NCI-H1930 (cell line): ENCODE measurements at places on chromosomes 2 and 18.

DNA sequence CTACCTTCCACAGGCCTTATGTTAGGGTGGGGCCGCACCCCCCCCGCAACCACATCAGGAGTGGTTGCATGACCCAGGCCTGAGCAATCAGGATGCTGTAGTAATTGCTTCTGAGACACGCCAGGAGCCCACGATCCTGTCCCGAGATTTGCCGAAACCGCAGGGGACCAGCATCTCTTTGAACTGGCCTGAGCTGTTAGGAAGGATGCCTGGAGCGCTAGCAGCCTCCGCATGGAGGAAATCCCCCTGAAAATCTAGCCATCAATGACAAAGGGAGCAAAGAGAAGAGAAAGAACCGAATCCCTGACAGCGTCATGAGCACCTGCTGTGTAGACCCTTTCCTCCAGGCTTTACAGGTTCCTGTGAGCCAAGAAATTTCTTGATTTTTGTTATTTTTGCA is 8.7 kb upstream of the TEX44 start:
- no peak for DNase-seq

DNA sequence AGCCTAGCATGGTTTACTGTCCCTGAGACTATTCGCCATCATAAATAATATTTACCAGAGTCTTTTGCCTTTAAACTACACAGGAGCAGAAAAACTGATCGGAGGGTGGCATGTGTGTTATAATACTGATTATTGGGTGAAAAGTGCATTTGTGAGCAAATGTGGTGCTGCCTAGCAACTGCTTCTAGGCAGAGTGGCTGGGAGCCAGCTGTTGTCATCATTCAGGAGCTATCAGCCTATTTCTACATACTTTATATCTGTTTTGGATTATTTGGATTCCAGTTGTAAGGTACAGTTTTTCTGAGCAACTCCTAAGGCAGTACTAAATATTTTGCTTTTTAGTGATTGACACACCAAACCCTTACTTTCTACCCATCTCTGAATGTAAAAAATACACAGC is 75.0 kb upstream of the MSTN start:
- no peak for DNase-seq

- no peak for DNase-seq
Measured at GRCh38 chr2:196041786-196042185, 26.9 kb downstream of the DNAH7 start.

DNA sequence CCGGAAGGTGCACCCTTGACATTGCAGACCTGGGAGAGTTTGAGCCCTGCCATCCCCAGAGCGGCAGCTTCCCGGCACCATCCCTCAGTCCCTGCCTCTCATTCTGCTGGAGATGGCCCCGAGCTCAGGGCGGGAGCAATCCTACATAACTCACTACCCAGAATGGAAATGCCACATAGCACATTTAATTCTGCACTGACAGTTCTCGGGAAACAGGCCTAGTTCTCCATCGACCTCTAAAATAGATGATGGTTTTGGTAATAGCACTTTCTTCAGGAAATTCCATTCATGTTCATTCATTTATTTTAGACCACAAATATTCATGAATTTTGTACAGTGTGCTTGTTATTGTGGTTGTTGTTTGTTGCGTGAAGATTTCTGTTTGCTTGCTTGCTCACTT is 92.9 kb upstream of the SLC14A2 start:
- no peak for DNase-seq

- no peak for DNase-seq
Measured at GRCh38 chr2:8089596-8089995, 592.3 kb upstream of the ID2 start.

- DNase-seq, result no peak
Measured at GRCh38 chr2:160157861-160158829, 41.9 kb downstream of the ITGB6 start.

DNA sequence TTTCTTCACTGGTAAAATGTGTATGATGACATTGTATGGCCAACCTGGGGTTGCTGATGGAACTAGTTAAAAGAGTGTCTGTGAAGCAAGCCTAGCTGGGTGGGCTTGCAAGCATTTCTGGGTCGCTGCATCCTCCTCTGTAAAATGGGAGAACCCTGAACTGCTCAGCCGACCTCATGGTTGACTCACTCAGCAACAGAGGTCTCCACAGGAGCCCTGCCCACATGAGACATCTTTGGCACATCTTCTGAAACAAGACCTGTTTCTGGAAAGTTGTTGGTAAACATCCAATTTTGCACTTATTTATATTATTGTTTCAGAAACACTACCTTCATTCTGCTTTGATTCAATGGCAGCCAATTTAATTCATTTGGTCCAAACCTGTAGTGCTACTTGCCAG is 52.6 kb downstream of the BCL11A start:
- no peak for DNase-seq
